HS-27A (cell line): ENCODE measurements at places on chromosomes 6 and 20.

- no peak for DNase-seq
Measured at GRCh38 chr6:95593025-95593424, 15.7 kb downstream of the MANEA start.

DNA sequence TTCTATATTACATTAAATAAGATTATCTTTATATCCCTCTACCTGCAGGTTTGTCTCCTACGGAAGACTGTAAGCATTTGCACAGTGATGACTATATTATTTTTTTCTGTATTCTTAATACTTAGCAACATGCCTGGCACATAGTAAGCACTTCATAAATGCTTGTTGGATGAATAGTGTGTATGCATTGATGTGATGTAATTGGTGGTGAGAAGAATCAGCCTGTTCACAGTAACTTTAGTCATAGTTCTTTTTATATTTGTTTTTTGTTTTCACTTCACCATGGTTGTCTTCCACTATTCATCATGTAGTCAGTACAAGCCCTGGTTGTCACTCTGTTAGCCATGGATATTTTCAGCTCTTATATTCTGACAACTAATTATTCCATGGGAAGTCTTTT, 184.0 kb upstream of the FLRT3 start:
- DNase-seq, result no peak

- DNase-seq, result no peak
Measured at GRCh38 chr6:1367771-1368170, 21.6 kb upstream of the FOXF2 start.

DNA sequence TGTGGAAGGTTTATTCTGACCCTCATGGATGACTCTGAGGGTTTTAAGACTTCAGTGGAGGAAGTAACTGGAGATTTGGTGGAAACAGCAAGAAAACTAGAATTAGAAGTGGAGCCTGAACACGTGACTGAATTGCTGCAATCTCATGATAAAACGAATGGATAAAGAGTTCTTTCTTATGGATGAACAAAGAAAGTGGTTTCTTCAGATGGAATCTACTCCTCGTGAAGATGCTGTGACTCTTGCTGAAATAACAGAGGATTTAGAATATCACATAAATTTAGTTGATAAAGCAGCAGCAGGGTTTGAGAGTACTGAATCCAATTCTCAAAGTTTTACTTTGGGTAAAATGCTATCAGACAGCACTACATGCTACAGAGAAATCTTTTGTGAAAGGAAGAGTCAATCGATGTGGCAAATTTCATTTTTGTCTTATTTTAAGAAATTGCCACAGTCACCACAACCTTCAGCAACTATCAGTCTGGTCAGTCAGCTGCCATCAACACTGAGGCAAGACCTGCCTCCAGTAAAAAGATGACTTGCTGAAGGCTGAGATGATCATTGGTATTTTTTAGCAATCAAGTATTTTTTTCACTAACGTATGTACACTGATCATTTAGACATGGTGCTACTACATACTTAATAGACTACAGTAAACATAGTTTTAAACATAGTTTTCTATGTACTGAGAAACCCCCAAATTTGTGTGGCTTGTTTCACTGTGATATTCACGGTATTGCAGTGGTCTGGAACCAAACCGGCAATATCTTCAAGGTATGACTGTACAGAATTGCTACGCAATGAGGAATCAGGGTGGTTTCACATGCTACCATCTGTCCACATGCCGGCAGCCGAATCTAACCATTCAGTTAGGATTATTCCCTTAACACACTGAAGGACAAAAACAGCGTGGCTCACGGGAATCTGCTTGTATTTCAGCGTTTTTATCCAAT, 149.0 kb downstream of the MYB start:
- DNase-seq, result no peak

- DNase-seq, result no peak
Measured at GRCh38 chr20:58791286-58791685, 59.4 kb downstream of the GNAS-AS1 start.

- DNase-seq, result no peak
Measured at GRCh38 chr6:38708496-38708895, 5.6 kb upstream of the GLO1 start.

- DNase-seq, result no peak
Measured at GRCh38 chr20:23061262-23061661, 11.8 kb upstream of the THBD start.

- DNase-seq, result no peak
Measured at GRCh38 chr20:13533946-13534345, 104.8 kb downstream of the TASP1 start.

GRCh38 chr20:32586291-32586690, 1.2 kb upstream of the NOL4L start:
- DNase-seq, result no peak

DNA sequence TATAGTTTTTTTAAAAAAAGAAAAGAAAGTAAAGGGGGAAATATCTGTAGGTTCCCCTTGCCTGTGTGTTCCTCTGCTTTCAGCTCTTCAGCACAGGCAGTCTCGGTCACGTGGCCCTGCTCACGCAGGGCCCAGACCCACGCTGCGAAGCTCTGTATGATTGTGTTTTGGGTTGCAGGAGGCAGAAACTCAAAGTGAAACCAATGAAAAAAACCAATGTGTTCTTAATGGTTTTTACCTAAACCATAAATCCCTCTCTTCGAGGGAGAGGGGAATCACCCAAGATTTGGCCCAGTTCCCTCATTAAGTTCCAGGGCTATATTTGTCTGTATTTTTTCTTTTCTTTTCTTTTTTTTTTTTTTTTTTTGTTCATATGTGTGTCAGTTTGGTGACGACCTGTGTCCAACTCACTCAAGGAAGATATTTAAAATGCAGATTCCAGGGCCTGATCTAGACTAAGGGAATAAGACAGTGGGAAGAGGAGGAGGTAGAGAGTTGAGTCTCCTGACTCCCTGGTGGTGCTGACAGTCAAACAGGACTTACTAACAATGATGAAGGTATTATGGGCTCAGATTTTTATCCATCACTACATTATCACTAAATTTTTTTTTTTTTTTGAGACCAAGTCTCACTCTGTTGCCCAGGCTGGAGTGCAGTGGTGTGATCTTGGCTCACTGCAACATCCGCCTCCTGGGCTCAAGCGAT, 33.8 kb upstream of the RREB1 start:
- DNase-seq, result no peak
